Neural progenitor cell (in vitro differentiated cells): ENCODE measurements at places on chromosomes 2 and 18. TPM values are rescaled to one million over a fixed set of nuclear protein-coding genes. Genes with fewer than 3 reads are reported as not detected.

FIGN gene
- 27.7 and 41.1 TPM in 2 replicates for total RNA-seq

CLEC4F gene
- total RNA-seq: not detected in 2 replicates

DNA sequence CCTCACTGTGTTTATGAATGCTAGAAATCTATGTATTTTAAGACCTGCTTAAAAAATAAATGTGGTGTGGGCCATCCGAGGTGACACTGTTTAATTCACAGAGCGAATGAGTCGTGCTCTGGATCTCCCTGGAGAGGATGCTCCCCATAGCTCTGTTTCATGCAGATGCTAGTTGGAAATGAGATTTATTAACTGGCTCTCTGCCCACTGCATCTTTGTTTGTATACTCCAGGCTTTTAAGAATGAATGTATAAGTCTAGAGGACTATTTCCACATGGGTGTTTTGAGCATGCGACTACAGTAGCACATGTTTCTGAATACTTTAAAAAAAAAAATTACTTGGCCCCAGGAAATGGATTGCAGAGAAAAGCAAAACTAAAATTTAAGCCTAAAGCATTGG lies 3.9 kb downstream of the MAPRE2 start:
- H3K36me3 ChIP-seq: no peaks in the 10 kb centered on the region
- peaks cover 46% of the 10 kb centered on the region for H3K4me1 ChIP-seq
- H3K4me3 ChIP-seq: no peak overlapping the region
- no peak overlapping the region for H3K27ac ChIP-seq

DNA sequence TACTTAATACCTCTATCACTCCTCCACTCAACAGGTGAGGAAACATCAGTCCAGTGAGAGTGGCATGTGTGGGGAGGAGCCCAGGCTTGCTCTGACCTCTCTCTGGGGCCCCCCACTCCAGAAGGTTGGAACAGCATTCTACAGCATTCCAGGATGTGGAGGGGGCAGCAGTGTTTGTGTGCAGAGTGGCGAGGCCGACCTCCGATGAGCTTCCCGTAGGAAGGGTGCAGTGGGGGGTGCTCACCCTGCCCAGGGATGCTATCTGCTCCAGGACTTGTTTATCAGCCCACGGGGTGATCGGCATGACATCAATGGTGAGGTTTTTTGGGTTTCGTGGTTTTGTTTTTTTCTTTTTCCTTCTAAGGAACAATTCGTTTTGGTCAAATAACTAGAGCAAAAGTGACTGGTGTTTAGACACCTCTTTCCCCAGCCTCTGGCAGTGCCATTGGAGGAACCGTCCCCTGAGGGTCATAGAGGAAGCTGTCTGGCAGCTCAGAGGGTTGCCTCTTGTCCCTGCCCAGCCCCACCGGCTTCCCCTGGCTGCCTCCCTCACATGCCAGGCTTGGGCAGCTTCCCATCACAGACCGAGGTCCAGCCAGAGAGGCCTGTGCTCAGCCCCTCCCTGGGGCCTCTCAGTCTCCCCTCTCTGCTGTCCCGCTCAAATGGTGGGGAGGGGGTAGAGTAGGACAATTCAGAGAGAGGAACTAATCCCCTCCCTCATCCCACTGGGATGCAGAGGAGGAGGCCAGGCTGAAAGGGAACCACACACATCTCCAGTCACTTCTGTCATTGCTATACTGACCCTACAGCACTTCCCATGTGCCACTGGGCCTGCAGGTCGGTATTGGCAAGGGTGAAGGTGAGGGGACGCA lies 96.5 kb downstream of the ZFP36L2 start:
- no peaks in the 10 kb centered on the region for H3K27me3 ChIP-seq
- no peak overlapping the region for H3K27ac ChIP-seq
- H3K36me3 ChIP-seq: no peaks in the 10 kb centered on the region
- DNase-seq: no peak
- H3K4me1 ChIP-seq: peaks cover 12% of the 10 kb centered on the region
- no peak overlapping the region for H3K4me3 ChIP-seq

SCN7A gene
- 0.81 and 1.0 TPM in 2 replicates for total RNA-seq

GRCh38 chr18:58590254-58590653 lies 38.6 kb downstream of the ALPK2 start:
- H3K36me3 ChIP-seq: no peaks in the 10 kb centered on the region
- H3K27me3 ChIP-seq: no peaks in the 10 kb centered on the region
- H3K4me1 ChIP-seq: peaks cover 33% of the 10 kb centered on the region
- peak; percentile 25 for DNase-seq
